ENCODE measurements at places on chromosomes 5 and 9.
A peak's percentile ranks its signal among the peaks of the same experiment; 100 is the strongest.

DNA sequence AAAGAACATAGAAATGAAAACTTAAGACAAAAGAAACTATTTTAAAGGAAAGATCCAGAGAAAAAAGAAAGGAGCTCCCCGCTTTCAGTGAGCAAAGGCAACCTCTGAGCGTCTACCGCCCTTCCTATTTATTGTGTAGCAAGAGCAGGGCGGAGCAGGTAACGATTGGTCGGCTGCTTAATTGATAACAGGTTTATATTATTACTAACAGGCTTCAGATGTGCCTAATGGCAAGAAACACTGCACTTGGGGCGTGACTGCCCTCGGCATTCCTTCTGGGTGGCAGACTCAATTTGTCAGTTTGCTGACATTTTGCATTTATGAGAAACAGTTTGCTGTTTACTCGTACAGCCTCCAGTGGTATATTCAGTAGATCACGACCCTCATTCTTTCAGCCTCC, 482.7 kb upstream of the C9orf72 start:
- DNase-seq: no peak

DNA sequence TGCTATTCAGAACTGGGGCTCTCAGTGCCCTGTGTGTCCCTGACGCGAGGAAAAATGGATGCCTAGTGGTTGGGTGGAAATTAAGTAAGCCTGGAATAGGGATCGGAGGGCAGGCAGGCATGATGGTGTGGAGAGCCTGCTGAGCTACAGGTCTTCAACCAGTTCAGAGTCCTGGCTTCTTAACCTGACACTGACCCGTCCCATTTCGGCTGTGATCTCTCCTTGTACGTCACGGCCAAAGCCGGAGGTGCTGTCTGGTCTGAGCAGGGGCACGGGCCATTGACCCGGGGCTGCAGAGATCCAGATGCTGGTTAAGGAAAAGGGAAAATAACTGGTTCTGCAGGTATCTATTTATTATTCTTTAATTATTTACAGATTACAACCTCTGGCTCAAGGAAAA, 27.9 kb downstream of the RHOBTB3 start:
- peak; percentile 62 for DNase-seq

GRCh38 chr5:112304743-112305142, 114.3 kb downstream of the EPB41L4A start:
- DNase-seq: no peak

- no peak for DNase-seq
Measured at GRCh38 chr9:83062651-83063527, at the start of gene RASEF. Gene RASEF, minus strand, starts transcription at chr9:83063142. Its CDS starts 275 bp downstream, at chr9:83062867.

DNA sequence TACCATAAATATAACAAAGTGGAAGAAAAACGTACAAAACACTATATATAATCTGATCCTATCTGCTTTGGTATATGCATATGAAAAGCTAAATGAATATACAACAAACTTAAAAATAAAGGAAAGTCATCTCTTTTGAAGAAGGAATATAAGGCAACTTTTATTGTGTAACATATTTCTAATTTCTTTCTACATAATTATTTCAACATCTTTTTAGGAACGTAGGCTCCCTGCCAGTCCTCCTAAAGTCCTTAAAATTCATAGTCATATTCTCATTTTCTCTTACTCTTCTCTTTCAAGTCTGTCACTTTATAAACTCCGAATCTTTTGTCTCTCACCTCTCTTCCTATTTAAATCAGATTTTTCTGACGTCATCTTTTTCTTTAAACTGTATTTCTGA, 9.6 kb downstream of the DEPDC1B start:
- no peak for DNase-seq

DNA sequence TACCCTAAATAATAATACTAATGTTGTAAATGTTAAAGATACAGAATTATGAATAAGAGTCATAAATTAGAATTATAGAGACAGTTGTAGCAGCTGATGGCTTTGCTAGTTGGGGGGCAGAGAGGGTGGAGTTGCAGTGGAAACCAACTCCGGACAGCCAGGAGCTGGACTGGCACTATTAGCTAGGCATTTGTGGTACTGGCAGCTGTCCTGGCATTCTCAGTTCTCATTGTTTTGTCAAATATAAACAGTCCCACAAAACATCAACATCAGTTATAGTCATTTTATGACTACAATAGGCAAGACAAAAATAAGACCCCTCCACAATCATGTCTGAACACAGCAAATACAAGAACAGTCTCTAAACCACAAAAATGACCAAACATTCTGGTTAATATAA, 2.8 kb upstream of the FBXL17 start:
- no peak for DNase-seq

- DNase-seq: no peak
Measured at GRCh38 chr9:71638627-71639026, 129.7 kb downstream of the CEMIP2 start.

GRCh38 chr9:86503314-86503713, 149.1 kb upstream of the TUT7 start:
- no peak for DNase-seq

GRCh38 chr9:2469681-2470221, 151.8 kb upstream of the VLDLR start:
- DNase-seq: no peak

DNA sequence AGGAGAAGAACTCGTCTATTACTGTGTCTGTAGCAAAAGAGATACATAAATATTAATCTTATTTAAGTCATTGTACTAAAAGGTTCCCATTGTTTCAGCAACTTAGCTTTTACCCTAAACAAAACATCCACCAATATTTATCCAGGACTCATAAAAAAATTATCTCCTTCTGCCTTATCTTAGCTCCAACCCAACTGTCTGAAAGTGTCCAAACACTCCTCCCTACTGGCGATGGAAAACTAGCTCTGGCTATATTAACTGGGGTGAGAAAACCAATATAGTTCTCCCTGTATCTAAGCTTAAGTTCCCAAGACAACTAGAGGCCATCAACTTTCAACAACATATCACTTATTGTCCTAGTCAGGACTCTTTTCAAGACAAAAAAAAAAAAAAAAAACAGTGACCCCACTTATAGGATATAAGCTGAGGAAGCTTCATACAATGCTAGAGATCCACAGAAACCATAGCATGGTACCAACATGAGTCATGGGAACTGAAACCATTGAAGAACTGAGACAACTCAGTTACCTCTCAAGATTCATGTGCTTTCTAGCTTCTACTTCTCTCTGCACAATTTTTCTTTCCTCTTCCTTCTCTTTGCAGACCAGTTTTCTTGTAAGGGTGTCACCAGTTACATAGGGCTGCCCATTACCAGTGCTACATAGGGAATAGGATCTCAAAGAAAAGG, 150.7 kb upstream of the RASA1 start:
- DNase-seq: no peak

GRCh38 chr9:121883281-121884056, 209.6 kb downstream of the TTLL11 start:
- no peak for DNase-seq

GRCh38 chr5:121350181-121350930, 501.3 kb upstream of the FTMT start:
- DNase-seq: no peak

DNA sequence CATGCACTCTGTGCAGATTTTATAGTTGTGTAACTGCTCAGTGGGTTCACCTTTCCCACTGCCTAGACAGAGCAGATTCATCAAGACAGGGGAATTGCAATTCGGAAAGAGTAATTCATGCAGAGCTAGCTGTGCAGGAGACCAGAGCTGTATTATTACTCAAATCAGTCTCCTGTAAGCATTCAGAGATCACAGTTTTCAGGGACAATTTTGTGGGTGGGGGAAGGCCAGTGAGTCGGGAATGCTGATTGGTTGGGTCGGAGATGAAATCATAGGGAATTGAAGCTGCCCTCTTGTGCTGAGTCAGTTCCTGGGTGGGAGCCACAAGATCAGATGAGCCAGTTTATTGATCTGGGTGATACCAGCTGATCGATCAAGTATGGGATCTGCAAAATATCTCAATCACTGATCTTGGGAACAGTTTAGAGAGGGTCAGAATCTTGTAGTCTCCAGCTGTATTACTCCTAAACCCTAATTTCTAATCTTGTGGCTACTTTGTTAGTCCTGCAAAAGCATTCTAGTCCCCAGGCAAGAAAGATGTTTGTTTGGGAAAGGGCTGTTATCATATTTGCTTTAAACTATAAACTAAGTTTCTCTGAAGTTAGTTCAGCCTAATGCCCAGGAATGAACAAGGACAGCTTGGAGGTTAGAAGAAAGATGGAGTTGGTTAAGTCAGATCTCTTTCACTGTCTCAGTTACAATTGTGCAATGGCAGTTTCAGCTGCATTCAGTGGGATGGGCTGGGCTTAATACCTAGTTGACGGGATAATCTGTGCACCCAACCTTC, 12.7 kb upstream of the SVEP1 start:
- DNase-seq: no peak

DNA sequence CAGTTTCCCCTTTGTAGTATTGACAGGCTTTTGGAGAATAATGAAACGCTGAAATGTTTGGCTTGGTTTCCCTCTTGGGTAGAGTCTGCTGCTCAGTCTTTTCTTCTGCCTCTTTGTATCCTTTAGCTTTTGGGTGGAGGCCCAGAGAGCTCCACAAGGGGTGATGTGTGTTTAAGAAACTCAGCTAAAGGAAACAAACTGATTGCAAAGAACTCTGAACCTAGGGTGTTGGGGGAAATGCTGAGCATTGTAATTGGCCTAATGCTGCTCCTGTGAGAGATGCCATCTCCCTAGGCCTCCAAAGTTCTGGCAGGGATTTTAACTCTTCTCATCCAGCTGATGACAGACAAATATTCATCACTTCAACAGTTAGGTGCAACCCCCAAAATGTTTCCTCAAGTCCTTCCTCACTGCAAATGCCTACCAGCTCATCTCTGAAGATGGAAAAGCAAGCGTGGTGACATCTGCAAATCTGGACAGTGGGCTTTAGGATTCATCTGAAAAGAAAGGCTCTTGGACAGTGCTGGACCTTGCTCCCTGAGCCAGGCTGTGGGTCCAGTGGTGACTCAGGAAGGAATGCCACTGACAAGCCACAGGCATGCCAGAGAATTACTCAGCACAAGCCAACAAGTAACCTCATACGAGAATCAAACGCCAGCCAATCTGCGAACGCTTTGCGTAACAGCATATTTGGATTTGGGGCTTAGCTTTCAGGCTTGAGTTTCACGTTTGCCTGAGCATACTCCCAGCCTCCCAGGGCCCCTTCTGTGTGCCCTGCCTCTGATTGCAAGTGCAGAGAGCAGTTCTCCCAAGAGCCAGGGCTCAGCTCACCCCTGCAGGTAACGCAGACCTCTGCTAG, 30.5 kb upstream of the ZSWIM6 start:
- DNase-seq: no peak

DNA sequence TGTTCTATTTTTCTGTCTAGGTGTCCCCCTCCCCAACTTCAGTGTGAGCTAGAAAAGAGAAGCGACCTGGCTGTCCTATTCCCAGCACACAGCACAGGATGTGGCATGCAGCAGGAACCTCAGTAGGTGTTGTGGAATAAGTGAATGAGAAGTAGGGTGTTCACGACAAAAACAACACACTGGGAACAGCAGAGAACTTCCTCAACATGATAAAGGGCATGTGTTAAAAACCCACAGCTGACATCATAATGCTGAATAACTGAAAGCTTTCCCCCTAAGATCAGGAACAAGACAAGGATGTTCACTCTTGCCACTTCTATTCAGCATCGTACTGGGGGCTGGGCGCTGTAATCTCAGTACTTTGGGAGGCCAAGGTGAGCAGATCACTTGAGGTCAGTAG, 155.6 kb upstream of the ZNF618 start:
- no peak for DNase-seq

DNA sequence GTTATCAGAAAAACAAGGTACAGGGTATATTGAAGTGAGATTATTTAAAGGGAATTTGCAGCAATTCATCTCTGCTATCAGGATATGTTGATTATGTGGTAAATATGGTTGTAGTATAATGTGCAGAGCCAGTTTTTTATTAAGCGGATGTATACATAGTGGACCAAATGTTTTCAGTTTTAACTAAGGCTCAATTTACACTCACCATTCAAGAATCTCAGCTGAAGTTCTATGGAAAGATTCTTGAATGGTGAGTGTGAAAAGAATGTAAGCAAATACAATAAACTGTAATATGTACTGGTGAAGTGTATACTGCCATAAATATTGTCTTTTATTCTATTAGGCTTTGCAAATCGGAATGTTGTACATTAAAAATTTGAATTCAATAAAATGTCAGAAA, 895.9 kb upstream of the CDH10 start:
- DNase-seq: no peak

GRCh38 chr9:479304-479970, 264.8 kb downstream of the DOCK8 start:
- no peak for DNase-seq

- DNase-seq: no peak
Measured at GRCh38 chr5:17020678-17021601, 84.9 kb upstream of the MYO10 start.

GRCh38 chr9:1702701-1703100, 312.4 kb upstream of the SMARCA2 start:
- DNase-seq: no peak

DNA sequence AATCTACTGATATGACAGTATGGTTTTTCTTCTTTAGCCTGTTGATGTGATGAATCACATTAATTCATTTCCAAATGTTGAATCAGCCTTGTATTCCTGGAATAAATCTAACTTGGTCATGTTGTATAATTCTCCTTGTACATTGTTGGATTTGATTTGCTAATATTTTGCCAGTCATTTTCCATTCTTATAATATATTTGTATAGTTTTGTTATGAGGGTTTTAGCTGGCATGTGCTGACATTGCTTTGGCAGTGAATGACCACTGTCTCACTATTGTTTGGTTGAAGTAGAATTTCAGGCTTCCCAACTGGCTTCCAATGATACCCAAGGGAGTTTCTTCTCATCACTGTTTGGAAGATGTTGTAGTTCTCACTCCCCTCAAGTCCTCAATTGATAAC, 983.0 kb upstream of the PTPRD start:
- DNase-seq: no peak

DNA sequence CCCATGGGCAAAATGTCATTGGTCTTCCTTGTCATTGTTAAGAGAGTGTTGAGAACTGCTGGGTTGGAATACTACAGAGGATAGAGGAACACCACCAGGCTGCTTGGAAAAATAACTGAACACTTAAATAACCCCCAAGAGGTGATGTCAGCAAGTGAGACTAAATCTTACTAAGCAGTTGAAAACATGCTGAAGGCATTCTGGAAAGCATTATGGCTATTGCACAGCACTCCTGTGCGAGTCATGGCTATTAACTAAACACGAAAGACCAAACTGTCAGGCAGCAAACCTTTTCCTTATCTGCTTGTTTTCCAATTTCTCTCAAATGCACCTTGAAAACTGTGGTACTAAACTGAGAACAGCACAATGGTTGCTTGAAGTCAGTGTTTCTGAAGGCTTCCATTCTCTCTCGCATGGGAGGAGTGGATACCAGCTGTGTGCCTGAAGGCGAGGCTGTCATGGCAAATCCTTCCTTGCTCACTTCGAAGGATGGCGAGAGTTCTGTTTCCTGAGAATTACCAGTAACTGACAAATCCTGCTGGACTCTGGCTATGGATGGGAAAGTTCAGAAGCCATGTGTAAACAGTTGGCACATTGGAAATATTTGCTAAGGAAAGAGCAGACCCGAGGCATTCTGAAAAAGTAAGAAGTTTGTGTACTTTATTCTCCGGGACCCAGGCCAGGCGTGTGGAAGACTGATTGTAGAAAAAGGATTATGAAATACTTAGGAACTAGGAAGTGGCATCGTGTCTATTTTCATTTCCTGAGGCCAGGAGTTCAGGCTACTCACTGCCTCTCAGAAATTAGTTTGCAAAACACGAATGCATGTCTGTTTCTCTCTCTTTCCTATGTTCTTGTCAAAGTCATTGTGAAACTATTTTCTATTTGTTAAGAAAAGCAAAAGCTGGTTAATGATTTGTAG, 182.1 kb downstream of the DMRT2 start:
- DNase-seq: peak; percentile 44

GRCh38 chr5:102622262-102622661, 123.5 kb upstream of the SLCO6A1 start:
- no peak for DNase-seq

All from liver (tissue), 10 donors.